ENCODE measurements at places on chromosomes 16 and 17.
A peak's percentile ranks its signal among the peaks of the same experiment; 100 is the strongest.

- no peak for DNase-seq
Measured at GRCh38 chr17:71963351-71963750, 157.5 kb upstream of the SOX9 start.

DNA sequence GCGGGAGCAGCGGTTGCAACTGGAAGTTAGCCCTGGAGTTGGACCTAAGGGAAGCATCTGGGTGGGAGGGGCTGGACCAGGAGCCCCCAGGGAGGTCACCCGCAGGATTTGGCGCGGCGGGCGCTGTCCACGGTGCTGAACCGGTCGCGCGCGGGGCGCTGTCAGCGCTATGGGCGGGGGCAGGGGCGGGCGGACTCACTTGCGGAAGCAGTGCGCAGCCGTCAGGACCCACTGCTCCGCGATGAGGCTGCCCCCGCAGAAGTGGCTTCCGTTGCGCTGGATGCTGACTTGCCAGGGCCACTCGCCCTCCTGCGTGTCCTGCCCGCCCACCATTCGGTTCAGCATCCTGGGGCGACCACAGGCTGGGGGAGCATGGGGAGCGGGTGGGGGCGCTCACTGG is 4.5 kb downstream of the PRSS27 start:
- peak; percentile 9 for DNase-seq

GRCh38 chr16:53893731-53894435 is 189.9 kb downstream of the FTO start:
- DNase-seq = no peak

DNA sequence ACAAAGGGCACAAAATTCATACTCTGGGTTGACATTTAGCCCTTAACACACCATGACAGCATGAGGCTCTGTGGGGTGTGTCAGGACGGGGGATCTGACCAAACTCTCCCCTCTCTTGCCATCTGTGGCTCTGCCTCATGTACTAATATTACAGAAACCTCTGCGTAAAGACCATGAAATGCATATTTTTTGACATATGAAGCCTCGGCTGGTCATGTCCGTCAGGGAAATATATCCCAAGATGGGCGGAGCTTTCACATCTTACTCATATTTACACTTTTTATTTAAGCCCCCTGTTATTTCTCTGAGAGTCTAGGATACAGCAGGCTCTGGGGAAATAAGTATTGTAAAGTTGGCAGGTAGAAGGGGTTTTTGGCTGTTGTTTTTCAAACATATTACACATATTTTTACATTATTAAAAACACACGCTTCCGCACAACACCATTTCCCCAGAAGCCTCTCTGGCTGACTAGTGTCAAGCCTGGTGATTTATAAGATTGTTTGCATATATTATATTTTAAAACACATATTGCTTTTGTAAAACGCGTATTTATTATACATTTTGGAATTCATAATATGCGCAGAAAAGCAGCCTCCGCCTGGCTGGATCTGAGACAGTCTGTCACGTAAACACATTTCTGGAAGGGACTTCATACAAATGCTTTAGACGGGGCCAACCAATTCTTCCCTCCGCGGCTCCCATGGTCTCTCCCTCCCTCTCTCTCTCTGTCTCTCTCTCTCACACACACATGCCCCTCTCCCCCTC is 237.7 kb upstream of the ZFHX3 start:
- DNase-seq = no peak

DNA sequence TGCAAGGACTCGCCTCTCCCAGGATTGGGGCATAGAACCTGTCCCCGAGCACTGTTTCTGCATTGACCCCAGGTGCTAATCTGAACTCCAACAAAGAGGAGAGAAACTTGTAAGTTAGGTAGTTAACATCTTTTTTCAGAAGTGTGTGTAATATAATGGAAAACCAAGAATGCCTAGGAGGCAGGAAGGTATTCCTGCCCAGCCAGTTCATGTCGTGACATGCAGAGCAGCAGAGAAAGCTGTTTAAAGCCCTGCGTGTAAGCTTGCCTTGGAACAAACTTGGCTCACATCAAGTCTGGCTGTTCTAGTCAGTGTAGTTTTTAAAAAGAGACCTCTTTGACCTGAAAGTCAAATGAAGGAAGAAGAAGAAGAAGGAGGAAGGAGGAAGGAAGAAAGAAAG is 2.1 kb upstream of the GNA13 start:
- DNase-seq = no peak

DNA sequence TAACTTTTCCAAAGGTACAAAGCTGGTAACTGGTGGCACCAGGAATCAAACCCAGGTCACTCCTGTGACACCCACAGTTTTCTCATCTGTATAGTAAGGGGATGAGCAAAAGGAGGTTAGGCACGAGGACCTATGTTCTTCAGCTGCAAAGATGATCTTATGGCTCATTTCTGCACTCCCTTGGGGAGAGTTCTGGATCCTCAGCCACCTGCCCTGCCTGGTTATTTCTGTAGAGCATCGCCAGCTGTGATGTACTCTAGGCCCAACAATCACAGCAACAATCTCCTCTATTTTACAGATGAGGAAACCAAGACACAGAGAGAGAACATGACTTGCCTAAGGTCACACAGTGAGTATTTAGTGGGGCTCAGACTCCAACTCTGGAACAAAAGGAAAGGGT is 5.4 kb upstream of the CPNE2 start:
- no peak for DNase-seq

DNA sequence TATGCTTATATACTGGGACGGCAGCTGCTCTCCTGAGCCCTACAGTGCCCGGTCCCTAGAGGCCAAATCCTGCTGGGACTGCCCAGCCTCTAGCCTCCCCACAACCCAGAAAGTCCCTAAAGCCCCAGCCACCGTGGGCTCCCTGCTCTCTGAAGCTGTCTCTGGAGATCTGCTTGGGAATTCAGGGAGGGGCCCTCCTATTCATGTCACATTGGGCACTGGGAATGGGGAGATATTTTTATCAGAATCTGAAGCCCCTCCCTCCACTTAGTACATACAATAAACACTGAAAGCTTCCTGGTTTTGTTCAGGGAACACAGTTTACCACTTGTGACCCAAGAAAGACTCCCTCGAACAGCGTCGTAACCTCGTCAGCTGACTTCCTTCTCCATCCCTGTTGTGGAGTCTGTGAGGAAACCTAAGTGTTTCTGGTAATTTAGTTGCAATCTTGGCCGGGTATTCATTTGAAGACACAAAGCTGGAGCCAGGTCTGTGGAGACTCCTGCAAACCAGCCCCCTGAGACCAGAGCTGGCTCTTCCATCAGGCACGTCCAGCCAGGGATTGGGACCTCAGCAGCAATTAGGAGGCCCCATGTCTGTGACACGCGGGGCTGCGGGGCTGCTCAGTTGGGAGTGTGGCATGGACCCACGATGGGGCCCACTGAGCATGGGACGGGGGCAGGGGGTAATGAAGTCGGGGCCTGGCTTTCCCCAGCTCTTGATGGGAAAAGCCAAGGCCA is 38.5 kb downstream of the PGS1 start:
- DNase-seq = no peak

- DNase-seq = no peak
Measured at GRCh38 chr17:38942696-38943334, 17.4 kb downstream of the LASP1NB start.

Data from NCI-H460 (cell line).